Body of pancreas (tissue), 4 donors: ENCODE measurements at places on chromosomes 2 and 18.

GRCh38 chr18:28972333-28972907 lies 795.5 kb upstream of the CDH2 start:
- no peak for DNase-seq
- H3K27me3 ChIP-seq: no peaks in the 10 kb centered on the region
- no peak overlapping the region for H3K27ac ChIP-seq
- no peak overlapping the region for H3K4me3 ChIP-seq
- H3K4me1 ChIP-seq: no peaks in the 10 kb centered on the region

- H3K4me1 ChIP-seq: no peaks in the 10 kb centered on the region
- no peak overlapping the region for H3K4me3 ChIP-seq
- no peak for DNase-seq
- H3K27ac ChIP-seq: no peak overlapping the region
- H3K27me3 ChIP-seq: no peaks in the 10 kb centered on the region
- no peaks in the 10 kb centered on the region for H3K36me3 ChIP-seq
Measured at GRCh38 chr18:25289001-25289631, 62.9 kb downstream of the ZNF521 start.

- H3K27me3 ChIP-seq: peaks cover 12% of the 10 kb centered on the region
- no peak overlapping the region for H3K27ac ChIP-seq
- peak; percentile 61 for DNase-seq
- H3K4me1 ChIP-seq: no peaks in the 10 kb centered on the region
- H3K36me3 ChIP-seq: no peaks in the 10 kb centered on the region
Measured at GRCh38 chr2:24409700-24410556, 49.6 kb upstream of the ITSN2 start.

- H3K27ac ChIP-seq: peak overlapping the region; percentile 93
- H3K4me3 ChIP-seq: no peak overlapping the region
- no peaks in the 10 kb centered on the region for H3K36me3 ChIP-seq
Measured at GRCh38 chr2:234955091-234955591, 3.3 kb downstream of the SH3BP4 start.

- no peaks in the 10 kb centered on the region for H3K4me1 ChIP-seq
- no peaks in the 10 kb centered on the region for H3K27me3 ChIP-seq
- no peak overlapping the region for H3K4me3 ChIP-seq
Measured at GRCh38 chr18:35467624-35468016, 30.1 kb downstream of the INO80C start.

- peak; percentile 22 for DNase-seq
- no peaks in the 10 kb centered on the region for H3K36me3 ChIP-seq
- no peaks in the 10 kb centered on the region for H3K27me3 ChIP-seq
- peaks cover 21% of the 10 kb centered on the region for H3K4me1 ChIP-seq
- H3K4me3 ChIP-seq: peak within 1 kb of the TSS; percentile 47
Measured at GRCh38 chr2:96325041-96325883, at the start of gene ITPRIPL1. Gene ITPRIPL1, plus strand, starts transcription at chr2:96325317. Its CDS starts 523 bp downstream, at chr2:96325840.
